Stimulated activated CD4-positive, alpha-beta T cell treated with anti-CD3 and anti-CD28 coated beads, Interleukin-15, amount 100 ng/mL, for 1 hour (primary cell): ENCODE measurements at places on chromosomes 13 and 19.

DNA sequence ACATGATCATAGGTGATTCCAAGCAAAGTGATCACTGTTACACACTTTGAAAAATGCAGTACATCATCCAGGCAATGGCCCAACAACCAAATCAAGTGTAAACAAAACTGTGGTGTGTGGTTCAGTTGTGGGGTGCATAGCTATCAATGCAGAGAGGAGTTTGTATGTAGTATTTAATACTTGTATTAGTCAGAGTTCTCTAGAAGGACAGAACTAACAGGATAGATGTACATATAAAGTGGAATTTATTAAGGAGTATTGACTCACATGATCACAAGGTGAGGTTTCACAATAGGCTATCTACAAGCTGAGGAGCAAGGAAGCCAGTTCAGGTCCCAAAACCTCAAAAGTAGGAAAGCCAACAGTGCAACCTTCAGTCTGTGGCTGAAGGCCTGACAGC is 249.3 kb upstream of the HTR2A start:
- DNase-seq: no peak

- no peak for DNase-seq
Observed at GRCh38 chr19:56347163-56347778, 32.6 kb upstream of the ZSCAN5A start.

DNA sequence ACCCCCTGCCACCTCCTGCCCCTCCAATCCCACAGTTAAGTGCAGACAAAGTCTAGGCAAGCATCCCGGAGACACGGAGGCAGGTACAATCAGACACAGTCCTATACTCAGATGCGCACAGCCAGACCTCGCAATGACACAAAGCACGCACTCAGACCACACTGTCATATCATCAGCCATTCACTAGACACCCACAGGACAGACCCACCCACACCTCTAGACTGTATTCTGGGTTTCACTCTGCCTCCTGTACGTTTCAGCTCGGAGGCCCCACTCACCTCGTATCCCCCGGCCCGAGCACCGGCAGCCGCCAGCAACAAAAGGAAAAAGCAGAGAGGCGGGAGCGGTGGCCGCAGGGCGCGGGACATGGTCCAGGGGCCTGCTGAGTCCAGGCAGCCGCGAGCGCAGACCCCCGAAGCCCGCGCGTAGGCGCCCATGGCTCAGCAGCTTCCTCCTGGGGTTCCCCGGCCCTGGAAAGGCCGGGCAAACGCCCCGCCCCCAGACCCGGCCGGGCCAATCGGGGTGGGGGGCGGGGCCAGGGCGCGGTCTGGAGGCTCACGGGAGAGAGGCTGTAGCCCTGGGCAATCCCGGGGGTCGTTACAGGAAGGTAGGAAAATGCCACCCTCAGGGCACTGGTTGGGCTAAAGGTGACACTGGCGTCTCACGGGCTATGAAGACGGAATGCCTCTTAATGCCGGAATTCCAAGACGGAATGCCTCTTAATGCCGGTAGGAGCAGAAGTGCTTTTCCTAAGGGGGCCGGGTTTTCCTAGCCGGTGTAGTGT is at the start of the genes MAN2B1 and WDR83:
MAN2B1 (minus strand) TSS at position 478 of the 784 bp plus-strand sequence; CDS start at position 437, 41 bp downstream.
WDR83 (plus strand) TSS at position 543 of the 784 bp plus-strand sequence. CDS start 2,984 bp downstream, outside the sequence.
- DNase-seq: peak; percentile 81

GRCh38 chr13:52842441-52842840 is 6.0 kb downstream of the PCDH8 start:
- DNase-seq: no peak

GRCh38 chr13:112635323-112635722 is 47.4 kb upstream of the TUBGCP3 start:
- no peak for DNase-seq

DNA sequence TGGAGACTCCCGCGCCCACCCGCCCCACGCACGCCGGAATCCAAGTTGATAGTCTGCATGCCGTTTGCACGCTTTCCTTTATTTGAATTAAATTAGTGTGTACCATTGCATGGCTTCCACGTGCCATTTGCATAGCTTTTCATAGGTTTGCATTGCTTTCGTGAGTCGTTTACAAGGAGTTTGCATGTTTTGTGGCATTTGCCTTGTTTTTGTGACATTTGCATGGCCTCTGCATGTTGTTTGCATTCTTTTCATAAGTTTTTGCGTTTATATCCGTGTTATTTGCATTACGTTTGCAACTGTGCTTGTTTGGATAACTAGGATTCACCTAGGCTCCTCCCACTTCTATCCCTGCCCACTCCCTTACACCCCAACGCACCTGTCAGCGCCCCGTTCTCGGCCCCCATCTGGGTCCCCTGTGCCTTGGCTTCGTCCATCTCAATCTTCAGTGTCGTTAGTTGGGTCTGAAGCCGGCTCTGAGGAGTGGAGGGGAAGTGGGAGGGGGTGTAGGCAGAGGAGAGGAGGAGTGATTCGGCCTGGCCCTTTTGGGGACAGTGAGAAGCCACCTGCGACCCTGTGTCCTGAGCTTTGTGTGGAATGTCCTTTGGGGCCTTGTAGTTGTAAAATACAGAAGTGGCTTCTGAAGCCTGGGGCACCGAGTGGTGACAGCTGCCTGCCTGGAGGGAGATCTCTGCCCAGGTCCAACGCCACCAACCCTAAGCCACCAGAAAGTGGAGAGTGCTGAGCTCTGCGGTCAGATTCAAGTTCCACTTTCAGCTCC is 2.4 kb downstream of the CCDC194 start:
- DNase-seq: no peak

GRCh38 chr19:49924004-49924880 is 4.8 kb upstream of the ATF5 start:
- no peak for DNase-seq

DNA sequence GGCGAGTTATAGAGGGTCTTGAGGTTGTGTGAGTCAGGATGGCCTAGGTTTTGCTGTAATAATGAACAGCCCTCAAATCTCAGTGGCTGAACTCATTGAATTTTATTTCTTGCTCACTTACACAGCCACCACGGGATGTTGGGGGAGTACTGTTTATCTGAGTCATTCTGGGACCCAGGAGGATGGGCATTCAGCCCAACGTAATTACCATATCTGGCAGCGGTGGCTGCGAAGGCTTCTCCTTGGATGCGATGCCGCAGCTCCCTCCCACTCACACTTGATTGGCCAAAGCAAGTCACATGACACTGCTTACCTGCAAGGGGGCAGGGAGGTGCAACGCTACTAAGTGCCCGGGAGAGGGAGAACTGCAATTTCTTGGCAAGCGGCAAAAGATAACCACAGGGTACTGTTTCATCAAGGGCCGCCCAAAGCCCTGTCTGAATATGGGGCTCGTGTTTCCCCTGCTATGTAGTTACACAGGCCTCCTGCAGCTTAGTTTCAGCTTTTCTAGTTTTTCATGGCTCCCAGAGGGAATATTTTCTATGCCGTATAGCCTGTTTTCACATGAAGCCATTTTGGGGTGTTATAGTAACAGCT is 19.9 kb downstream of the ZSWIM9 start:
- DNase-seq: no peak

DNA sequence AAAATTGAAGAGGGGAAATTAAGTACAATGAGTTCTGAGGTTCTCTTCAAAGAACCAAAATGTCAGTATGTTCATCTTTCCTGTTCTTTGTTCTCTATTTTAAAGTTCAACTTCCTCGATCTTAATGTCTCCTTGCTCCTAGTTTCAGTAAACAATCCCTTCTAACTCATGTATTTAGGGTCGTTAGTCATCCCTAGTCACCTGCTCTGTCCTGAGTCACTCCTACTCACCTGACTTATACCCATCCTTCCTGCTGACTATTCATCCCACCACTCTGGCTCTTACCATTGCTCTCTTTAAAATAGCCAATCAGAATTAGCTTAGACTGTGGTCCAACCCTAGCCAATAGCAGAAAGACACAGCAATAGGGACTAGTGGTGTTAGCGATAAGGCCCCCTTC is 24.3 kb downstream of the ZNF90 start:
- no peak for DNase-seq

- DNase-seq: no peak
Observed at GRCh38 chr19:40280608-40281221, 4.4 kb downstream of the AKT2 start.

DNA sequence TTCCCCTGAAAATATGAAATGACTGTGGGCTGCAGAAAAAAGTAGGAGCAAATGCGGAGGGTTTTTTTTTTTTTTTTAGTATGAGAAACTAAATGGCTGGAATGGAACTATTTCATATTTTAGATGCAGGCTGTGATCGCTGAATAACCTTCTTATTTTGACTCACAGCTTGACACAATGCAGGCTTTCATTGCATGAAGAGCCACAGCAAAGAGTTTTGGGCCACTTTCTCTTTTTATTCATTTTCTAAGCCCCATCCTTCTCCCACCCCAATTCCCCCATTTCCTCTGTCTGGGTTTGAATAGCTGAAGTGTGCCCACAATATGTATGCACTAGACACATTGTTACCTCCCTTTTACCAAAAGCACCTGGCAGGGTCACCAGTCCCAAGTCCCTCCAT is 125.9 kb downstream of the COG6 start:
- no peak for DNase-seq

DNA sequence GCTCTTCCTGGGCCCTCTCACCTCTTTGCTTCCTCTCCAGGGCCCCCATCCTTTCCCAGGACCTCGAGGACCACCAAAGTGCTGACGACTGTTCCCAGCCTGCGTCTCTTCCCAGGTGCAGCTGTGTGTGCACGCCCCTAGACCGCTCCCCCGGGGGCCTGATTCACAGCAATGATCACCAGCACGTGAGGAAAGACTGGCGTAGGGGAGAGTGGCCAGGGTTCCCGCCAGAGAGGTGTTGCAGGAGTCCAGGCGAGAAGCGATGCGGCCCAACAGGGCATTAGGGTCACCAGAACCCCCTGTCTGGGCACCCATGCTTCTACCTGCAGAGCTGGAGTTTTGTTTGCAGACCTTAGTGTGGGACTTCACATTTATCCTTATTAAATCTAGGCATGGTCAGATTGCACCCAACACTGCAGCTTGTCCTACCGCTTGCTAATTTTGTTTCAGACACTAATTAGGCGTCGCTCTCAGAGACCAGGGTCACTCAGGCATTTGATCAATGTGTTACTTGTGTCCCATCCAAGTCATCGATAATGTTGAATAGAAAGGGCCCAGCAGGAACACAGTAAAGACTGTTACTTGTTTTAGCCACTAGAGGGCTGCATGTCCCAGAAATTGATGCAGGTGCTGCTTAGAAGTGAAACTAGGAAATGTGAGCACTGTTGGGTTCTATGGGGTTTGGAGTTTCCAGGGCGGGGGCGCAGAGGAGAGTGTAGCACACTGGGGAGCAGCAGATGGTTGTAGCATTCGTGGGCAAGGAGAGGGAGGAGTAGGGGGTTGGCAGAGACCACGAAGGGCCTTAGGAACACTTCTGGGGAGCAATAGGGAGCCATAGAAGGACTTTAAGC is 53.2 kb downstream of the CDADC1 start:
- DNase-seq: peak; percentile 39

DNA sequence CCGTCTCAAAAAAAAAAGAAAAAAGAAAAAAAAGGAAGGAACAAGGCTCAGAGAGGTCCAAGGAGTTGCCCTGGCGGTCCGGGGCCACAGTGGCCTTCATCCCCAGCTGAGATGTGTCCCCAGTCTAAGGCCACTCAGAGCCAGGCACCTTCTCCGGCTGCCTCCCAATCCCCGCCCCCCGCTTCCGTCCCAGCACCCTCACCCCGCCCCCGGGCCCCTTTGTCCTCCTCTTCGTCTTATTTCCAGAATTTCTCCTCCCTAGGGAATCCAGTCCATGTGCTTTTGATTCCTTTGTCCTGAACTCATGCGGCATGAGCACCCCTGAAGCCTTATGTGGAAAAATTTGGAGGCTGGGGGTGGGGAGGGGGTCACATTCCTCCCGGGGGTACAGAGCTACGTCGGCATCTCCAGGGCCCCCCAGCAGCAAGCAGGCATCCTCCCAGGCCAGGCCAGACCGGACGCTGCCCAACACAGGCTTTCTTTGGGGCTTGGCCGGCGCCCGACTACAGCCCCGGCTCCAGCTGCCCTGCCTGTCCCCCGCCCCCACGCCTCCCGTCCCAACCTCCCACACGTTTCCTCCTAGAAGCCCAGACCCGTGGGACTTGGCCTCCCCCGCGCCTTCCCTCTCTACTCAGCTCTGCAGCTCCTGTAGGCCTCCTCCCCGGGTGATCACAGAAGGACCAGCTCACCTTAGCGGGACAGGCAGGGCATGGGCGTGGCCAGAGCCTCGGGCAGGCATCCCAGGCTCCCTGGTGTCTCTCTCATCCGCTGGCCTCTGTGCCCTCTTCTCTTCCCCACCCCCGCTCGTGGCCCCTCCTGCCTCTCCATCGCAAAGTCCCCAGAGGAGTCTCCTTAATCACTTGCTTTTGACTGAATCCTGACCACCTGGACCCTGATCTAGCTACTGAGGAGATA is 17.8 kb upstream of the ADGRE5 start:
- no peak for DNase-seq

GRCh38 chr19:40524133-40524549 is 52.5 kb upstream of the SHKBP1 start:
- no peak for DNase-seq

DNA sequence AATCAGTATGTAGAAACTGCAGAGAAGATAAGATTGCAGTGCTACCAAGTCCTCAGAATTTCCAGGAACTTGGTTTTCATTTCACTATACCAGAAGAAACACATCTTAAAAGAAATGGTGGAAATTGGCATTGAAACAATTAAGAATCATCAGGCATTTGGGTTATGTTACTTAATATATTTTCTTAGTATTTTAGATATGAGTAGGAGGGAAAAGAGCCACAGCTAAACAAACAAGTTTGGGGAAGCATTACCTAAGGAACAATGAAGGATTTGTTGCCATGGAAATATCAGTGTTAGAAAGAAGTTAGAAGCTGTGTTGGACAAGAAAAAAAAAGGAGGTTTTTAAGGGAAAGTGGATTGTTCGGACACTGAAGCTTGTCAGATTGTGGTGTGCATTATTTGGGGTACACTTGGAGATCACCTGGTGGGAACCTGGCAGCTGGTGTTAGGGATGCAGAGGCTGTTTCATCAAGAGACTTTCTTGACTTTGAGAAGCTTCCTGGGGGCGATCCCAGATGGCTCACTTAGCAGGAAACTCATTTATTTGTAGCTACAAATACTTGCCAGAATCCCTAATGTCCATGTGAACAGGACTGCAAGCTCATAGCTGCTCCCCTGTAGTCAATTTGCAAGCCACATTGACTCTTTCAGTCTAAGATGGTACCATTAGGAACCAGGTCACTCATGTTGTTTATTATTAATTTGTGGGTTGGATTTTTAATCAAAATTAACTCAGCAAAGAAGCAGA is 246.7 kb downstream of the RFC3 start:
- DNase-seq: no peak

GRCh38 chr19:19687090-19687489 is 18.5 kb downstream of the ZNF101 start:
- no peak for DNase-seq

GRCh38 chr19:30318936-30319335 is 53.2 kb upstream of the ZNF536 start:
- no peak for DNase-seq
